ENCODE measurements at places on chromosomes 7 and 10.

GRCh38 chr7:102291056-102291915 is 4.6 kb downstream of the SH2B2 start:
- DNase-seq, result no peak

- DNase-seq, result no peak
Observed at GRCh38 chr10:20089879-20090278, 273.6 kb downstream of the PLXDC2 start.

GRCh38 chr7:72467237-72467636 is 55.1 kb upstream of the CALN1 start:
- DNase-seq, result no peak

GRCh38 chr7:155361346-155361680 is 63.6 kb downstream of the INSIG1 start:
- DNase-seq, result no peak

GRCh38 chr10:12194752-12195271 is 879 bp downstream of the NUDT5 start:
- peak; percentile 64 for DNase-seq

All from OCI-M1 (cell line).